ENCODE measurements at places on chromosomes 1 and 21.

DNA sequence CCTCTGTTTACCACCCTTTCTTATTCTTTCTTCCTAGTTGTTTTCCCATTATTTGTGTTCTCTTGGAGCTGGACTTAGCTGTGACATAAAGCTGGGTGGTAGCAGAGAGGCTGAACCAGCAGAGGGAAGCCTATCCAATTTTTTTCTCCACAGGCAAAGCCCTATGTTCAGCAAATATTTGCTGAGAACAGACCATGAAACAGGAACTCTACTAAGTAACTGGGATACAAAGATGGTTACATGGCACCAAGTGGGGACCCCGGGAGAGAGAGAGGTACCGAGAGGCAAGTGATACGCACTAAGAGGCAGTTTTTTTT is 6.6 kb downstream of the CFAP141 start:
- DNase-seq: no peak

- DNase-seq: no peak
Observed at GRCh38 chr1:96979304-96980268, 258.0 kb downstream of the PTBP2 start.

- peak; percentile 58 for DNase-seq
Observed at GRCh38 chr1:17098446-17099317, 20.6 kb downstream of the PADI2 start.

GRCh38 chr1:76287917-76288316 is 213.4 kb downstream of the ST6GALNAC3 start:
- DNase-seq: no peak

DNA sequence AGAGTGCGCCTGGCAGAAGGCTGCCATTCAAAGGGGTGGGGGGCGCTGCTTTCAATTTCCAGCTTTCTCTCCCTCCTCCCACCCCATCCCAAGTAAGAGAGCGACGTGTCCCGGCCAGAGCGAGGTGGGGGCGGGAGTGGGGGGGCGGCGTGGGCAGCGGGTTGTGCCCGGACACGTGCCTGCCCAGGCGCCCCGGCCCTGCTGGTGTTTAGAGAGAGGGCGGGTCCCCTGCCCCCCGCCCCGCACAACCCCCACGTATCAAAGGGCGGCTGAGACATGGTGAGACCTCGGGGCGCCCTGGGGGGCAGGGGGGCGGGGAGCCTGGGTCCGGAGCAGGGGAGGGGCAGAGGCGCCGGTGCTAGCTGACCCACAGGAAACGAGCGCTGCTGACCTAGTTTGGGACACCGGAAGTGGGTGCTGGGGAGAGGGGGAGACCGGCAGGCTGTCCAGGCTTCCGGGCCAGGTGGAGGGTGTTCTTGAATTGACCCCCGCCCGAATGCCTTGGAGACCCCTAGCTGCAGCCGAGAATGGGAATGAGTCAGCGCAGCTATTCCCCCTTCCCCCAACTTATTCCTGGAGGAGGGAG is 1.3 kb downstream of the ZBTB7B start:
- DNase-seq: peak; percentile 91

DNA sequence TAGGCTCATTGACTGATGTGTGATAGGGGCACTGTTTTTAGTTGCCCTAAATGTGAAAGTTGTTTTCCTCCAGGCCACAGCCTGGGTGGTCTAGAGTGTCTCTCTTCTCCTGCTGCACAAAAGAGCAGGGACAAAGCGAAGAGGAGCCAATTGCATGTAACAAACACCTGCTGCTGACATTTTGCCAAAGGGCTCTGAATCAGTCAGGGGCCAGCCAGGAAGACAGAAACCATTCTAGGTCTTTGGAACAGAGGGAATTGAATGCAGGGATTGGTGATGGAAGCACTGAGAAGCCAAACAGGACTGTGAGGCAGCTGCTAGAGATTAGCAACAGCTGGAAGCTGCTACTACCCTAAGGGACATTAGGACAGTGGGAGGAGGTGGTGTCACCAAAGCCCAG is 185.3 kb upstream of the POU3F1 start:
- no peak for DNase-seq

GRCh38 chr1:42922687-42923366 is 35.8 kb downstream of the SLC2A1 start:
- DNase-seq: no peak

GRCh38 chr1:162019006-162019405 is 4.7 kb downstream of the OLFML2B start:
- DNase-seq: no peak

- peak; percentile 89 for DNase-seq
Observed at GRCh38 chr1:22641906-22642636, 1.4 kb upstream of the C1QC start.

DNA sequence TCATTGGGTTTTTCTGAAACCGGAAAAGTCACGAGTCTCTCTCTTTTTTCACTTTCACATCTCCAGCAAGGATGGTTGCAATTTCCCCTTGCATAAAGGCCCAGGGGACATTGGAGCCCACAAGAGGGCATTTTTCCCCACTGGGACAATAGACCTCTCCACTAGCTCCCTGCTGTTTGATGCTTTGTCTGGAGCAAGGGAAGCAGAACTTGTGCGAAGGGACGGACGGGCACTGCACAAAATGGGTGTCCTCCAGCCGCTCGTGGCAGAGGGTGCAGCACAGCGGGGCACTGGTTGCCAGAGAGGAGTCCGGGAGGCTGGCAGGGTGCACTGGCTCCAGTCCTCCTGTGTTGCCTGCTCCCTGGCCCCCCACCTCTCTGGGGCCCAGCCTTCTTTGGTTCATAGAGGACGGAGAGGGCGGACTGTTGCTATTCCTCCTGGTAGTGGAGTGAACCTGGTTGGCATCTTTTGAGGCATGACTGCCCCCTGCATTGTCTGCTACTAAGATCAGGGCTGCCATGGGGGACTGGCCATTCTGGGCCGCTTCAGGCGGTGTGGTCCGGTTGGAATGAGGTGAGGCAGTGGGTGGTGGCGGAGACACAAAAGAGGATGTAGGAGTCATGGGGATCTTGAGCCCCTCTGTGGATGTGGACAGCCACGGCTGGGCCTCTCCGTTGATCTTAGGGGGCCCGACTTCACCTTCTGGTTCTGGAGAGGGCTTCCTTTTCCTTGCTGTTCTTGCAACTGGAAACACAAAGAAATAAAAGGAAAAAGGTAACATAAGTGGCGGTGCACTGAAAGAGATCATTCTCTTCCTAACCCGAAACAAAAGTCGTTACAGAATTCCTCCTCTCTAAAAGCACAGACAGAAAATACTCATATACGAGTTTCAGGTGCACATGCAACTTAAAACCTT is 2.6 kb downstream of the IRF2BP2 start:
- no peak for DNase-seq

GRCh38 chr1:27931759-27932158 is 3.0 kb upstream of the SMPDL3B start:
- DNase-seq: no peak

- no peak for DNase-seq
Observed at GRCh38 chr1:63861052-63861691, 87.4 kb downstream of the ROR1 start.

GRCh38 chr1:160521554-160521953 is 1.5 kb downstream of the SLAMF6 start:
- DNase-seq: no peak

- no peak for DNase-seq
Observed at GRCh38 chr1:236472850-236473788, 50.7 kb upstream of the LGALS8 start.

DNA sequence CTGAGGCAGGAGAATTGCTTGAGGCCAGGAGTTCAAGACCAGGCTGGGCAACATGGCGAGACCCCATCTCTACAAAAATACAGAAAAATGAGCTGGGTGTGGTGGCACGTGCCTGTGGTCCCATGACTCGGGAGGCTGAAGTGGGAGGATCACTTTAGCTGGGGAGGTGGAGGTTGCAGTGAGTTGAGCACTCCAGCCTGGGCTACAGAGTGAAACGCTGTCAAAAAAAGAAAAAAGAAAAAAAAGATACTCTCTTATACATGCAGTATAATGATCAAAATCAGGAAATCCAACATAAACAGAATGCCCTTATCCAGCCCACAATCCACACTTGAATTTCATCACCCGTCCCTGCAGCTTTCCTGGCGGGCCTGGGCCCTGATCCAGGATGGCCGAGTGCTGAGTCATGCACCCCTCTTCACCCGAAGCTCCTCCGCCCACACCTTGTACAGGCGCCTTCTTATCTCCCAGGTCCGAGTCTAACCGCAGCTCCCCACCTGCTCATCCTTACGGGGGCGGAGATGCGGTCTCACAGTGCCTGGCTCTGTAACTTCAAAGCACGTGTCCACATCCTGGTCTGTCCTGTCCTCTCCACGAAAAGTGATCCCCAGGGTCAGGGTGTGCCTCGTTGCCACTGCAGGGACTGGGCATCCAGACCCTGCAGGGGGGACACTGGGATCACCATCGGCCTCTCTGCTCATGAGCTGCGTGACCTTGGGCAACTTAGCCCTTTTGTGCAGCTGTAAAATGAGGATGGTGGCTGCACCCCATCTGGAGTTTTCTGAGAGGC is 120.2 kb upstream of the SLC45A1 start:
- DNase-seq: peak; percentile 90

DNA sequence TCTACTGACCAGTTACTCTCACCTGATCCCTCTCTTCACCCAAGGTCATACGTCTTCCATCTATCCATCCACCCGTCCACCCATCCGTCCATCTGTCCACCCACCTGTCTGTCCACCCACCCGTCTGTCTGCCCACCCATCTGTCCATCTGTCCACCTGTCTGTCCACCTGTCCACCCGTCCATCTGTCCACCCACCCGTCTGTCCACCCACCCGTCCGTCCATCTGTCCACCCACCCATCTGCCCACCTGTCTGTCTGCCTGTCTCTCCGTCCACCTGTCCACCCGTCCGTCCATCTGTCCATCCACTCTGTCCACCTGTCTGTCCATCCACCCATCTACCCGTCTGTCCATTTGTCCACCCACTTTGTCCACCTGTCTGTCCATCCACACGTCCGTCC is 11.8 kb upstream of the KIF26B start:
- no peak for DNase-seq

DNA sequence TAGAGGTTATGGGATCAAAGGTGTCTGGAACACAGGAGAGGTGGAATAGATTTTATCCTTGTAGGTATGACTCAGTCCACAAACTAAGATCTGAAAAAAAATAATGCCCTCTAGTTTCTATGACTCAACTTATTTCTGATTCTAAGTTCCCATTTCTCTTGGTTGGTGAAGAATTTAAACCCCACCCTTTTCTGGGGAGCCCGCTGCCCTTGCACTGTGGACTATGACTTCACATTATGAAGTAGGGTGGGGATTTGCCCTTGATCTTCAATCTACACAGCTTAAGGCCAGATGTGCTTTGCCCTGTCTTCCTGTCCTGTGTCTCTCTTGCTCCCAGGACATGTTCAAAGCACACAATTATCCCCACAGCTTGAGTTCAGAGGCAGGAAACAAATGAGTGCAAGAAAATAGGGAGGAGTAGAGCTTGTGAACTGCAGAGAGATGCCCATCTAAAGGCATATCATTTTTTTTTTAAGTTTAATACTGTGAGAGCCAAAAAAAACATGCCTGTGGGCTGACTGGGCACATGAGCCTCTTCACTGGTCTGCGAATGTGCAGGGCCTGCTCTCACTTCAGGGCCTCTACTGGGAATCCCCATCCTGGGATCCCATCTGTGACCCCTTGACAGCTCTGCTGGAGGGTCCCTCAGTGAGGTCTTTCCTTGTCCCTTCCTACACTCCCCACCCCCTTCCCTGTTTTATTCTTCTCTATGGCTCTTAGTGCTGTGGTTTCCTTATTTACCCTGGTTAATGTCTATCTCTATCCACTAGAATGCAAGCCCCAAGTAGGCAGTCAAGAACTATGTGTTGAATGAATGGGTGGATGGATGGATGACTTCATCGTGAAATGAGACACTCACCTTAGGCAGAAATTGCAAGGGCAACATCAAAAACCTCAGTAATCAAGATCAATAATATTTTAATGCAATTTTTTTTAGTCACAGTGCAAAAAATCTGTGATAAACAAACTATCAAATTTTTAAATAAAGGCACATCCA is 61.5 kb downstream of the CD58 start:
- DNase-seq: no peak

DNA sequence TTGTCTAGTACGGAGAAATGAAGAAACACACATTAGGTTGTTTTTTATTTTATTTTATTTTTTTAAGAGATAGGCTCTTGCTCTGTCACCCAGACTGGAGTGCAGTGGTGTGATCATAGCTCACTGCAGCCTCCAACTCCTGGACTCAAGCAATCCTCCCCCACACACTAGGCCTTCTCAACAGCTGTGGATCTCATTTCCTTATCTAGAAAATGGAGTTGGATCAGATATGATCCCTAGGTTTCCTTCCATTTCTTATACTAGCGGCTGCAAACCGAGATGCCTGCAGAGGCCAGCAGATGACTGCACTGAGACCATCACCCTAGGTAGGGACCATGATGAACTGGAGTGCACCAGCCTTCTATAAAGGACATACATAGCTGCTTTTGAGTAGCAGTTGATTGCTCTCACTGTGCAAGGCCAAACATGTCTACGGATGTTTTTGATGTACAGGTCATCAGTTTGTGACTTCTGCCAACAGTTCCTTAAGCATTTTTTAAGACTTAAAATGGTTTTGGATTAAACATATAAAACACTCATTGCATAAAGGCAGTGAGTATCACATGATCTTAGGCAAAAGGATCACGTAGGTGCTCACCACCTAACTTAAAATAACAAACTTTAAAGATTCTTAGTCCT is 11.4 kb upstream of the KLHL12 start:
- no peak for DNase-seq

GRCh38 chr1:214604523-214604922 is 1.5 kb downstream of the CENPF start:
- DNase-seq: no peak

DNA sequence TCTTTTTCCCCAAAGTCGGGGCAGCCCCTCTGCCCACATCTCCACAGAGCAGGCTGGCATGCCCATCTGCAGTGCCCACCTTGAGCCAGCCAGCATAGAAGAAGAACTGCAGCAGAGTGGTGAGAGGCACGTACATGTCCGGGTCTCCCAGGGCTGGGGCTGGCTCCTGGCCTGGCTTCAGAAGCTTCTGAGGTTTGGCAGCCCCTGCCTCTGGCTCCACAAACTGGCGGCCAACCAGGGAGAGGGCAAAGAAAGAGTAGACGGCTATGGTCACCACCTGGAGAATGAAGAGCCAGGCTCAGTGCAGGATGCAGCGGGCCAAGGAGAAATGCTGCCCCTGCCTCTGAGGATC is 3.0 kb downstream of the BEST4 start:
- DNase-seq: peak; percentile 73

GRCh38 chr1:53417074-53417511 is 42.1 kb upstream of the DMRTB1 start:
- DNase-seq: no peak

DNA sequence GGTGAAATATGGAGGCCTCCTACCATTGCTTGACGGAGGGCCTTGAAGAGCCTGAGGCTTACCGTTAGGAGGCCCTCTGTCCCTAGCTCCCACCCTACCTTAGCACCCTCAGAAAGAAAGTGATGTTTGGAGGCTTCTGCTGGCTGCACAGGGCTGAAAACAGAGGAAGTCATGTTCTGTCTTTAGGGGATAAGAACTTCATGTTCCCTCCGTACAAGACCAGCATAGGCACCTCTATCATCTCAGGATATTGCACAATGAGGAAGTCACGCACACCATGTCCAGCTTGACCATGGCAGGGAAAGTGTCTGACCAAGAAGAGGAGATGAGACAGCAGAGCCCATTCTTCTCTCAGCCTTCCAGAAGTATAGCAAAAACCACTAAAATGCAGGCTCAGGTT is 13.8 kb downstream of the ADORA3 start:
- DNase-seq: no peak

- DNase-seq: no peak
Observed at GRCh38 chr1:58165073-58165472, 381.5 kb downstream of the OMA1 start.
